ENCODE measurements at places on chromosomes 2 and 18.
A peak's percentile ranks its signal among the peaks of the same experiment; 100 is the strongest.

DNA sequence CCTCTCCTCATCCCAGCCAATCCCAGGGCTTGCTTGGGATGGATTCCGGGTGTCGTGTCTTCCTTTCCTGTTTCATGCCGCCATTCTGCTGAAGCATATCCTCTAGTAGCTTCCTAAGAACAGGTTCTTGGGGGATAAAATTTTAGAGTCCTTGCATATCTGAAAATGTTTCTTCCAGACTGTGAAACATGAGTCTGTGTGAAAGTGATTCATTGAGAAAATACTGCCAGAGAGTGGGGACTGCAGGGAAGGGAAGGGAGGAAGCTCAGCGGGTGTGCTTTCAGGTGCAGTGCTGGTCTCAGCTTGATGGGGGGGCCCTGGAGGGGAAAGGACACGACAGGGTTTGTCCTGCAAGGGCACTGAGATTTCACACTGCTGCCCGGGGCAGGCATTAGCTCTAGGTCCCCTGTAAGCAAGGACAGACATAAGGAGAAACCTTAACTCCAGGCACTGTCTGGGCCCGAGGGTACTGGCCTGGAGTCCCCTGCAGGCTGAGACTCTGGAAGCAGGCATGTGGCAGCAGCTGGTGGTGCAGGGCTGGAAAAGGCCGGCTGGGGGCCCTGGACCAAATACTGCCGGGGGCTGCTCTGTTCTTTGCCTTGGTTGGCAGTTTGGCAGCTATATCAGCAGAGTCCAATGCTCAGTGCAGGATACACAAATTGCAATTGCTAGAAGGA, 97.6 kb upstream of the HS6ST1 start:
- no peak for DNase-seq

DNA sequence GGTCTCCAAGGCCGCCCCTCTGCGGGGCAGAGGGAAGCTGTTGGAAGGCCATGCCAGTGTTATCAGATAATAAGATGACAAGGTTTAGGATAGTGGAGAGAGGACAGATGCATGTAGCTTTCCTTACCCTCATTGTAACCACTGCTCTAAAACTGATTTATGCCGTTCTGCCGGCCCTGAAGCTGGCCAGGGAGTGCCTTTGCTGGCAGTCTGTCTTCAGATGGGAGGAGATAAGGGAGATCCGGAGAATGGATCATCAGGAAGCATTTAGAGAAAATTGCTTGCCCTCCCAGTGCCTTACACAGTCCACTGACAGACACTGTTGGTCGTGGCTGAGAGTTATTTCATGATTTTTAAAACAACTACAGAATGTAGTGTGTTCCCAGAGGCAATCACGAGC, 35.4 kb upstream of the MYO3B start:
- DNase-seq, result no peak

DNA sequence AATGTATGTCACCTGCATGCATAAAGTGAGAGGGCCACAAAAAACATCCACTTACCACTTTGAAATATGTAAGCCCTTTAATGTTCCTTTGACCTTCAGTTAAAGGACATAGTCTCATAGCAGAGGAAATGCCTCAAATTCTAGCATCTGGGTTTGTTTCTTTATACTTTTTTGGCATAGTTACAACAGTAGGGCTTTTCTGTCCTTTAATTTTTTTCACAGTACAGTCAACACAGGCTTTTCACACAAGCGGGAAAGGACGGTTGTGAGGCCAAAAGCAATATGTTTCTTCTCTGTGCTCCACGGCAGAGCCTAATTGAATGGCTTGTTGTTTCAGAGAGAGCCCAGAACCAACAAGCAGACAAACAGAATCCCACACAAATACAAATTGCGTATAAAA, 57.6 kb downstream of the CRIM1 start:
- peak; percentile 48 for DNase-seq

GRCh38 chr18:55343396-55344073, 244.5 kb downstream of the TCF4 start:
- peak; percentile 39 for DNase-seq

DNA sequence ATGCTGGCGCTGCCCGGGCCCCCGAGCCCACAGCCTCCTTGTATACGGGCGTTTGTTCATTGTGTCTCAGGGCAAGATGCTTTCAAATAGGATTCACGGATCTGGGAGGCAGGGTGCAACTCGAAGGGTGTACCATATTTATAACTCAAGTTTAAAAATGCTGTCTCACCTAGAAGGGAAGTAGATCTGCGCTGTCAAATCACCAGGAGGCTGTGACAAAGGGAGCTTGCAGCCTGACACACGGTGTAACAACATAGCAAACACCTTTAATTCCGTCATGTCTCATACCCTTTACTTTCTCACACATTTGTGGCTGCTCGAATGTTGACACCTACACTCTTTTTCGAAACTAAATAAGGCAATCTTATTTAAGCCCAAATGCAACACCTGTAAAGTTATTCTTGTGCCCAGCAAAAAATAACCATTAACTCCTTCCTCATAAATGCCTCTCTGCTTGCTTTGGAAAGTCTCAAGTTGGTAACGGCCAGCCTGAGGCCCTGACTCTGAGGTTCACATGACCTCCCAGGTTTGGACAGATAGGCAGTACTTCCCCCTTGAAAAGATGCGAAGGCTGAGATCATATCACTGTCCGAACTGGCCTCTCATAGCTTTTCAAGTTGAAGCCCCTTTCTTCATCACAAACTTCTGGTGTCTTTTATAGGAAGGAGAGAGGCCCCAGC, 11.6 kb downstream of the ZEB2 start:
- DNase-seq, result no peak

- DNase-seq, result peak; percentile 42
Observed at GRCh38 chr2:49616800-49617199, 462.5 kb upstream of the FSHR start.

GRCh38 chr18:26335571-26336487, 109.6 kb downstream of the TAF4B start:
- no peak for DNase-seq
